Hippocampal formation (tissue), 2 donors: ENCODE measurements at places on chromosomes 5 and 9.

GRCh38 chr5:156093024-156093423 lies 233.9 kb upstream of the SGCD start:
- DNase-seq: no peak

- DNase-seq: no peak
Measured at GRCh38 chr5:160831801-160832200, 20.2 kb downstream of the ATP10B start.

DNA sequence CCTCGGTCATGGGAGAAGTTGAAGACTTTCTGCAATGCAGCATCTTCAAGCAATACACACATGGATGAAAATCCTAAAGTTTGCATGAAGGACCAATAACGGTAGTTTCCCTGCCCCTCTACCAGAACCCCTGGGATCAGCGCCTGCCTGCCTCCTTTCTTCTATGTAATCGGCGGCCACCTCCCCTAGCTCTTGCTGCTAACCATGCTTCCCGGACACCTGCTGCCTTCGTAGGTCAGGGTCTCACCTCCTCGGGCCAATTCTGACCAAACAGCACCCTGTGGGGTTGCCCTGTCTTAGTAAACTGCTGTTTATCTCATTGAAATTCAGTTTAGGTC lies 388 bp upstream of the MED10 start:
- no peak for DNase-seq

DNA sequence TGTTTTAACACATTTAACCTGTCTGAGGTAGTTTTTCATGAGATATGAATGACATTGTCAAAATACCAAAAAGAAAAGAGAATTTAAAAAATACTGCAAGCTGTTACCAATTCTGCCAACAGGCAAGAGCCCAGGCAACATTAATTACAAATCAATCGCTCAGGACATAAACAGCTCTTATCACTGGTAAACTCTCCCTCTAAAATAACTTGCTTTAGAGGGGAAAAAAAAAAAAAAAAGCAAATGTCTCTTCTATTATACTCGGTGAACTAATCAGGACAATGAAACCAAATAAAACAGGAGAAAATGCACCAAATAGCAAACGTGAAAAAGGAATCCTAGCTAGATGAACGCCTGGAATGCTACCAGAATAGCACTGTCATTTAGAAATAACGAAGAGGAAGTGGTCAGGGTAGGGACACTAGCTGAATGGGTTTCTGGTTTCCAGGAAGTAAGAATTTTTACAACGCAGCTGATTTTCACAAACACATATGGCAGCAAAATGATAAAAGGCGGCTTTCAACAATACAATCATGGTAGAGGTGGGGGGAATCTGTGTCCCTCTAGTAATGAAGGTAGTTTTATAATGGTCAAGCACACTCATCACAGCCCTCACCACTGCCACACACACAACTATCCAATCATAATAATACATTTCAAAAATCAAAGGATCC lies 94.9 kb downstream of the DENND1A start:
- peak; percentile 41 for DNase-seq

DNA sequence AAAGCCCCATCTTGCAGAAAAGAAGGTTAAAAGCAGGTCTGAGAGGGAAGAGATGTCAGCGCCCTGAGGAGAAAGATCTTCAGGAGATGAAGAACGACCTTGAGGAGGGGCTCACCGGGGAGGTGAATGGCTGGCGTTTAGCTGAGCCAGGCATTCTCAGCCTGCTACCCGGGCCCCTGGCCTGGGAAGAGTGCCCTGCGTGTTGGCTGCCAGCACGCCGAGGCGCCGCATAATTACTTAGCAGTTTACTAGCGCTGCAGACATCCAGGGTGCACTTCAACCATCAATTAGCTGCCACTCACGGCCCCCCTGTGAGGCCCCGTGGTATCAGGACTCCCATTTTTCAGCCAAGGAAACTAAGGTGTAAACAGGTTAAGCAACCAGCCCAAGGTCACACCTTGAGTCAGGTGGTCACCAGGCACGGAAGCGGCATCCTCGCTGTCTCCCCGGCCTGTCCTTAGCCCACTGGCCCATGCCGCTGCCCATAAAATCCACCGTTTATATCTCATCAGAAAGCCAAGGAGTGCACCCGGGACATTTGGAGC lies 551.9 kb downstream of the BNC2 start:
- no peak for DNase-seq

- no peak for DNase-seq
Measured at GRCh38 chr9:70883056-70883455, 238.4 kb downstream of the TRPM3 start.

GRCh38 chr9:89418882-89419640 lies 78.9 kb downstream of the SEMA4D start:
- DNase-seq: no peak

- DNase-seq: no peak
Measured at GRCh38 chr5:74640954-74641734, 616 bp upstream of the ENC1 start.

GRCh38 chr9:31188496-31188895 lies 1195.9 kb upstream of the ACO1 start:
- DNase-seq: no peak
